NCI-H1048 (cell line): ENCODE measurements at places on chromosomes 1 and 21.

GRCh38 chr1:116166011-116166571, 54.9 kb downstream of the MAB21L3 start:
- no peak for DNase-seq

DNA sequence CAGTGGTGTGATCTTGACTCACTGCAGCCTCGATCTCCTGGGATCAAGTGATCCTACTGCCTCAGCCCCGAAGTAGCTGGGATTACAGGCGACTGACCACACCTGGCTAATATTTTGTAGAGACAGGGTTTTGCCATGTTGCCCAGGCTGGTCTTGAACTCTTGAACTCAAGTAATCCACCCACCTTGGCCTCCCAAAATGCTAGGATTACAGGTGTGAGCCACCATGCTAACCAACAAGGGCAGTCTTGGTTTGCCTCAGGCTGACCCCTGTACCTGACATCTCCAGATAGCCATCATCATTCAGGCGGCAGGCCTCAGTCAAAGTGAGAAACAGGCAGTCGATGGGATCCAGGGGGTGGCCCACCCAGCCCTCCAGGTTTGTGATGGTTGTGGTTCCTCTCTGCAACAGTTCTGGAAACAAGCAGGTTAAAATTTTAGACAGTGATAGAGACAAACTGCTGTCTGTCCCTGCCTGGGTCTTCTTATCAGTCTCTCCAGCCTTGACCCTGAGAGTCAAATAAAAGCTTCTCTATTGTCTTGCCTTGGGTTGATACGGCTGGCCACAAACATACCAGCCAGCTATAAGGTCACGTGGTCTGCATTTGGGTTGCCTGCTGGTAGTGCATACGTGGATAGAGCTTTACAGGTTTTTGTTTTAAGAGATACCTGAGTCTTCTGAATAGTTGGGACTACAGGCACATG, 26.8 kb downstream of the UROD start:
- no peak for DNase-seq

- no peak for DNase-seq
Measured at GRCh38 chr1:178885869-178886268, 15.0 kb upstream of the ANGPTL1 start.

DNA sequence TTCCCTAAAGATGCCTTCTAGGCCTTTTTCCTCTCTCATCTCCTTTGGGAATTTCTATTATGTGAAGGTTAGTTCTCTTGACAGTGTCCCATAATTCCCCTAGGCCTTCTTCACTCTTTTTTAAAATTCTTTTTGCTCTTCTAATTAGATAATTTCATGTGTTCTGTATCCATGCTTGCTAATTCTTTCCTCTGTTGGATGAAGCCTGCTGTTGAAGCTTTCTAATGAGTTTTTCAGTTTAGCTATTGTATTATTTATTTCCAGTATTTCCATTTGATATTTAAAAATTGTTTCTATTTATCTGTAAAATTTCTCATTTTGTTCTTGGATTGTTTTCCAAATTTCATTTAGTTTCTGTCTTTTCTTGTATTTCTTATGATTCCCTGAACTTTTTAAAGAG, 28.5 kb upstream of the FAM163A start:
- DNase-seq = no peak

DNA sequence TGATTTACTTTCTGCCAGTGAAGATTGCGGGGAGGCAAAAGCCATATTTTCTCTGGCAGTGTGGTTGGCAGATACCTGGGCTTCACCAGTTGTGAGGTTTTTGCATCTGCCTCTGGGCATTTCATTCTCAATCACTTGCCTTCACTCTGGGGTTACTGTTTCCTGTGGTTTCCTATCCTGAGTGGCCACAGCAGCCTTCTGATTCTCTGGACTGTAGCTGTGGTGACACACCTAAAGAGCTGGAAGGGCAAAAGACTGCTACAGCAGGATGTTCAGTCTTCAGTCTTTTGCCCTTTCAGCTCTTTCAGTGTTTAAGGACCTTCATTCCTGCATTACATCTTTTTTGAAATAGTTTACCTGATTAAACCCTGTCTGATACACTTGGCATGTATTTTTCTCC, 50.5 kb upstream of the GPR52 start:
- no peak for DNase-seq

- DNase-seq = no peak
Measured at GRCh38 chr1:111219557-111220286, 7.8 kb upstream of the CHI3L2 start.

GRCh38 chr1:23029337-23029736, 10.1 kb downstream of the KDM1A start:
- DNase-seq = no peak

GRCh38 chr1:86829321-86829720, 84.6 kb downstream of the SELENOF start:
- DNase-seq = no peak

GRCh38 chr1:145846201-145846612, 777 bp downstream of the NUDT17 start:
- DNase-seq = no peak

DNA sequence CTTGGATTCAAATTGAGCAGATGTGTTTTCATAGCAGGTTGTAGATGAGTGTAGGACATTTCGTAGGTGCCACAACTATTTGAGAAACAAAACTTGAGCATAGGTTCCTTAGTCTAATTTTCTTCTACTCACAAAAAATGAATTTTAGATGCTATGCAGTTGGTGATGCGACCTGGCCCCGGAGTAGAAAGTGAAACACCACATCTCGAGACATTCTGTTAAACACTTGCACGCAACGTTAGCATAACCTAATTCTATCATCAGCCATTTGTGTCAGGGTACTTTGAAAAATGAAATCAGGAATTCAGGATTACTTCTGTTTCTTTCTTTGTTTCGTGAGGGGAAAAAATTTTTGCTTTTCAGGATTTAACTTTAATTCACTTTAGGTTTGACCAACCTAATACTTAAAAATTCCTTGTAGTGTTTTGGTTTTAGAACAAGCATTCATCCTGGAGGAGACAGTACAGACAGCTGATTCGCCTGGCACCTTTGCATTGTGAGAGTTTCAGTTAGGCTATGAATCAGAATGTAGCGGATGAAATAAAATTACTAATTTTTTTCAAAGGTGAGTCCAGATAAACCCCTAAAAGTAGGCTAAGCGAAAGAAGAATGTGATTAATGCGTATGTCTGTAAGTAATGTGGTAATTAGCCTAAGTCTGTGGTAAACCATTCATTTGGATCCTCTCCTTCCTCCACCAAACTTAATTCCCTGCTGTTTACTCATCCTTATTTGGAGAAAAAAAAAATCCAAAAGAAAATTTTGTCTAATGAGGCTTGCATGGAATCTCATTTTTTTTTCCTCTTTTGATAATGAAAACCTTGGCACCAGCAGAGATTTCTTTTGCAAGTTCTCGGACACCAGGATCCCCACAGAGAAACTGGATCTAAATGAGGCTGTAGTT, 44.9 kb downstream of the MAP3K21 start:
- no peak for DNase-seq

- no peak for DNase-seq
Measured at GRCh38 chr1:27967106-27967883, 7.5 kb downstream of the XKR8 start.

GRCh38 chr1:107572674-107573211, 392.2 kb downstream of the VAV3 start:
- DNase-seq = no peak

DNA sequence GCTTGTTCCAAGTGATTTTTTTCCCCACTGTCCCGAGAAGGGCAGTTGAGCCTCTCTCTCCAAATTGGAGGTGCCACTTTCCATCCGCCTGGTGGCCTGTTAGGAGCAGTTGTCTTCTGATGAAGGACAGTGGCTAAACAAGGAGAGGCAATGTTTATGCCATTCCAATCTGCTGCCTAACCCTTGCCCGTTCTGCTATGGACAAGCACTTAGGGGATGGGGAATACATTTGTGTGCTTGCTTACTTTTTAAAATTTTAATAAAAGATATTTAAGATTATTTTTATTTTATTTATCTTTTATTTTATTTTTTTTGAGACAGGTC, 12.0 kb downstream of the COQ8A start:
- DNase-seq = no peak

DNA sequence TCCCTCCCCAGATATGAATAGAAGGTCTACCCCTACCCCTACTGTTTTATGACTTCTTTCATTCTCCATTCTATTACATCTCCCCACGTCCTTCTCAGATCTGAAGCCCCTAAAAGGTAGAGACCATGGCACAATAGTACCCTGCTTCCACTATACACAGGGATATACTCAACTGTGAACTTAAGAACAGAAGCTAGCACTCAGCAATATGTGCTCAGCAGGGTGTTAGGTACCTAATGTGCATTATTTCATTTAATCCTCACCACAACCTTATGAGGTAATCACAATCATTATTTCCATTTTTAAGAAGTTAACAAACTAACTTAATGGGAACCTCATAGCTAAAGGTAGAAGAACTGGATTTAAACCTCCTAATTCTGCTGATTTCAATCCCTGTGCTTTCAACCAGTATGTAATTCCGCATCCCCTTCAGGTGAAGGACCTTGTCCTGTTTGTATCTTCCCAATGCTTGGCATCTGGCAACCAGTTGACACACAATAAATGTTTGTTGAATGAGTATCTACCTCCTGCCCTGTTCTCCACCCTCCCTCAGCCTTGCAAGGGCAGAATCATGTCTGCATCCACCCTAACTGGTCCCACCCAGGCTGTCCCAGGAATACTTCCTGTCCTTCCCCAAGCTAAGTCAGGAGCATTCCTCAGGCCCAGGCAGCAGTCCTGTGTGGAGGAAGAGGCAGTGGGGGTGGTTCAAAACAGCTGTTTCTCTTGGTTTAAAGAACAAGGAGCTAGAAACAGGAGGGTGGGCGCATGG, 6.5 kb downstream of the DENND2D start:
- no peak for DNase-seq

DNA sequence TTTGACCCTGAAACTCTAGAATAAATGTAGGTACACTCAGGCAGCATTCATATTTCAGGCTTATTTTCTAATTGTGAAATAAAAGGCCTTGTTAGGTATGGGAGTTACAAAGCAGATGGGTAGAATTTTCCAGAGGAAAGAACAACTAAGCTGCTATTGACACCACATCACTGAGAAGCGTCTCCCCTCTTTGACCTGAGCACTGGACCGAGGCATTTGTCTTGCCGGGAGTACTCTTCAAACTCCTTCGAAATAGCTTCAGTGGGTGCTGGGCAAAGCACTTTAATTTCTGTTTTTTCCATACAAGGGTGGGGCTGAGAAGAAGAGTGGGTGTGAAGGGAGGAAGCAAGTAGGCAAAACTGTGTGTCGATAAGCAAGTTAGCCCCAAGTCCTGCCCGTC, 36.4 kb downstream of the ABCA4 start:
- no peak for DNase-seq

DNA sequence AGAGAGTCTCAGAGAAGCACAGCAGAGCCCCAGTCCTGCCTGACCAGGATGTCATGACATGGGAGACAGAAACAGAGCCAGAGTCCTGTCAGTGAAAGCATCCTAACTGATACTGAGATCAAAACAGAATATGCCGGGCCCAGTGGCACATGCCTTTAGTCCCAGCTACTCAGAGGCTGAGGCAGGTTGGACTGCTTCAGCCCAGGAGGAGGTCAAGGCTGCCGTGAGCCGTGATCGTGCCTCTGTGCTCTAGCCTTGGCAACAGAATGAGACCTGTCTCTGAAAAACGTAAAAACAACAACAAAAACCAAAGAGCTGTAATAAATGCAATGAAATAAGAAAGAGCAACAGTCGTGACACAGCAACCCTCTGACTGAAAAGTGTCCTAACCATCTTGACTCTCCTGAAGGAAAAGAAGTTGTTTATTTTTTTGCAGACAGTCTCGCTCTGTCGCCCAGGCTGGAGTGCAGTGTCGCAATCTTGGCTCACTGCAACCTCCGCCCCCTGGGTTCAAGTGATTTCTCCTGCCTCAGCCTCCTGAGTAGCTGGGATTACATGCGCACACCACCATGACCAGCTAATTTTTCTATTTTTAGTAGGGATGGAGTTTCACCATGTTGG, 189.2 kb downstream of the SLC45A1 start:
- no peak for DNase-seq

- DNase-seq = no peak
Measured at GRCh38 chr1:2237773-2238172, 9.7 kb downstream of the SKI start.

DNA sequence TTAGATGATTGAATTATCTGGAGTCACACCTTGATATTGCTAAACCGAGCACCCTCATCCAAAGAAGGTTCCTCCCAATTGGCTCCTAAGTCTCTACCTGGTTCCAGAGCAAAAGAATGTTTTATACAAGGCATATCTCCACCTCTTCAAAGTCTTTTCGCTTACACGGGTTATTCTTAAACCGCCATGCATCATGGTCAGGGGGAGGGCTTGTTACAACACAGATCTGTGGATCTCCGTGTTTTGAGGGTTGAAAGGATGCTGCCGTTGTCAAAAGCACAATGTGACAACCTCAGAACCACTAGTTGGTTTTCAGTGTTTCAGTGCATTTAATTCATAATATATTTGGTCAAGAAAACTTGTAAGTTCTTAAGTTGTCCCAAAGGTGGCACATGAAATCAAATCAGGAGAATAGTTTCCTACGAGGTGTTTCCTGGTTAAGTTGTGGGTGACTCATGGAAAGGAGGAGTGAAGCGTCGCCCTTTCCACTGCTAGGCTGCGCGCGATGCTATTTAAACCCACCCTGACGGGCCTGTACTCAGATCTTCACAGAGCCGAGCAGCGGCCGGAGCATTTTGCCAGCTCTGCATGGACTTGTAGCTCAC, 1531.6 kb upstream of the TPTE start:
- DNase-seq = peak; percentile 77

DNA sequence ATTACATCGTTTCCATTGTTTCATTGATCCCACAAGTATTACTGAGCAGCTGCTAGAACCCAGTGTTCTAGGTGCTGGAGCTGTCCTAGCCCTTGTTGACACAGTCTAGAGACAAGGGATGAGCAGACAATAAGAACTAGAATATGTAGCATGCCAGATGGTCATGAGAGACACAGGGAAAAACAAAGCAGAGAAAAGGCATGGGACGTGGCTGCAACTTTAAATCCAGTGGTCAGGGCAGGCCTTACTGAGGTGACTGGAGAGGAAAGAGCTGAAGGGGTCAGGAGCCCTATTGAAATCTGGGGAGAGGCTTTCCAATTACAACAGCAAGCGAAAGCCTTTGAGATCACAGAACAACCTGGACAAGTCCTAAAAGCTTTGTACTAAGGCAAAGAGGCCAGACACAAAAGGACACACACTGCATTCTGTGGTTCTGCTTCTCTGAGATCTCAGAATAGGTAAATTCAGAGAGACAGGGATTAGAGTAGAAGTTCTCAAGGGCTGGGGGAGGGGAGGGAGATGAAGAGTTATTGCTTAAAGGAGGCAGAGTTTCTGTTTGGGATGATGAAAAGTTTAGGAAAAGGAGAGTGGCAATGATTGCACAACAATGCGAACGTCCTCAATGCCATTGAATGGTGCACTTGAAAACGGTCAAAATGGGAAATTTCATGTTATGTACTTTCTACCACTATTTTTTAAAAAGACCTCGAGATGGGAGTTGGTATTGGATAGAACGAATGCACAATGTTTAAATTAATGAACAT, 467.4 kb upstream of the VAMP3 start:
- no peak for DNase-seq
